CD4-positive, alpha-beta T cell treated with Interleukin-12 subunit alpha and Interleukin-12 subunit beta, for 1 hour (primary cell): ENCODE measurements at places on chromosomes 7 and 10.

DNA sequence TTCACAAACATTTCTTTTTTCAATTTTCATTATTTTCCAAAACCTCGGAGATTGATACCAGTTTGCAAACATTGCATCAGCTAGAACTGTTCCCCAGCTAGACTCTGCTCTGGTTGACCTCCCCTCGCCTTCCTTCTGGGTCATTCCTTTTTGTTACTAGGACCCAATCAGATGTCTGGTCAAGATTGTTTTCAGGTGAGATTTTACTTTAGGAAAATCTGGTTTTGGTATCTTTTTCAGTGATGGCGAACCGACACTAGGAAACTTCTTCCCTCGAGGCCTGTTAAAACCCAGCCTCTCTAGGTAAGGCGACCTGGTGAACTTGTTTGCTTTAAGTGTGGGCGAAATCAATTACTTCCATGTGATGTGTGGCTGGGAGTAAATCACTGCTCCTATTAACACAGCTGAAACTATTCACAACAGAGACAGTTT, 8.4 kb downstream of the PROSER2 start:
- no peak for DNase-seq

DNA sequence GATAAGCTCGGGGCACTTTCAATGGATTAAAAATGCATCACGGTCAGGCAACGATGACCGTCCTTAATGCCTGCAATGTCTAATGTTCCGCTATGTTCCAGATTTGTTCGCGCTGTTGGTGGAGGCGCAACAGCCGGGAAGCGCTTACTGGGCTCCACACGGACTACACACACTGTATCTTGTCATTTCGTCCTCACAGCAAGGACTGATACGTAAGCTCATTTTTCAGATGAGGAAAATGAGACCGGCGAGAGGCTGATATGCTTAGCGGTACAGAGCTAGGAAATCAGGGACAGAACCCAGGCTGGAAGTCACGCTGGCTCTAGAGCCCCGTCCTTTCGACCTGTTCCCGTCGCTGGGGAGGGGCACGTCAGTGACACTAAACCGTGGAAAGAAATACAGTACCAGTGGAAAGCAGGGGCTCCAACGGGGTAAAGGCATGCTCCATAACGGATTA, 670 bp downstream of the TPK1 start:
- peak; percentile 46 for DNase-seq

- no peak for DNase-seq
Measured at GRCh38 chr10:35184527-35185171, 58.0 kb downstream of the CREM start.

DNA sequence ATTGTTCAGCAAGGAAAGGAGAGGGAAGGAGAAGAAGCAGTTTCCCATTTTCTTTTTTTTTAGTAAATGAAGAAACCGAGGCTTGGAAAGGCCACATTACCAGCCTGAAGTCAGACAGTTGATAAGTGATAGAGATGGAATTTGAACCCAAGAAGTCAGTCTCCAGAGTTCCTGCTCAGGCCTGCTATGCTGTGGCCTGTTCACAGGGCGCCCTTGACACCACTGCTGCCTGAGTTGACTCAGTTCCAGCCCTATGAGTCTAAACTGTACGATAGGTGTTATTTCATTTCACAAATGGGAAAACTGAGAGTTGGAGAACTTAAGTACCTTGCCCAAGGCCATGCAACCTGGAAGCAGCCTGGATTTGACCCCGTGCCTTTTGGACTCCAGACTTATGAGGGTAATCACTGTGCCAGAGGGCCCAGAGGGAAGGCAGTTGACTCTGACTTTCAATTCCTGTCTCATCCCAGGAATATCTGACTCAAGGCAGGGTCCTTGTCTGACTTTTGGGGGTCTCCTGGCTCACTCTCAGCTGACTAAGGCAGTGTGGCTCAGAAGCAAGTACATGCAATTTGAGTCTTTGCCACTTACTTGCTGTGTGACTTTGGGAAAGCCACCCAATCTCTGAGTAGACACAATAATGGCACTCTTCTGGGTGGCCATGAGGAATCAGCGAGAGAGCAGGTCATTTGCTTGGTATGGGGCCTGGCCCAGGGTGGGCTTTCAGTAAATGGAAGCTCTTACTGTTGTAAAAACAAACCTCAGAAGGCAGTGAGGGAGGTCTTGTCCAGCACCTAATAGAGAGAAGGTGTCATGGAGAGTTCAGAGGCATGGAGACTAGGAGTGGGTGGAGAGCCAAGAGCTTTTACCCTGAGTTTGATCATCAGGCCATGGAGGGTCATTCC, 17.9 kb upstream of the RBM20 start:
- no peak for DNase-seq

DNA sequence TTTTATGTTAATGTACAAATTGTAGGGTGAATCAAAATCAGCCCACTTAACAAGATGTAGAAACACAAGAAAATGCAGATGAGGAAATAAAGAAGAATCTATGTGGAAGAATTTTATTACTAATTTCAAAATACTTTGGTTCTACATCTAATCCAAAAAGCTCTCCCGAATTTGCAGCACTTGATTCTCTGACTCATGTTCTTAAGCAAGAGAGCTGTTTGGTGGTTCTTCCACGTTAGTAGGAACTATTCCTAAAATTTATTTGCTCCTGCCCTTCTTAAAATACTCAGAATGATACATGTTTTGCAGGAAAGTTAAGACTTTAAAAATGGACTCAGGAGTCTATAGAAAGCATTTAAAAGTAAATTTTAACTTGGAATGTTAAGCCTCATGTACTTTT, 91.8 kb downstream of the ZMYND11 start:
- no peak for DNase-seq

DNA sequence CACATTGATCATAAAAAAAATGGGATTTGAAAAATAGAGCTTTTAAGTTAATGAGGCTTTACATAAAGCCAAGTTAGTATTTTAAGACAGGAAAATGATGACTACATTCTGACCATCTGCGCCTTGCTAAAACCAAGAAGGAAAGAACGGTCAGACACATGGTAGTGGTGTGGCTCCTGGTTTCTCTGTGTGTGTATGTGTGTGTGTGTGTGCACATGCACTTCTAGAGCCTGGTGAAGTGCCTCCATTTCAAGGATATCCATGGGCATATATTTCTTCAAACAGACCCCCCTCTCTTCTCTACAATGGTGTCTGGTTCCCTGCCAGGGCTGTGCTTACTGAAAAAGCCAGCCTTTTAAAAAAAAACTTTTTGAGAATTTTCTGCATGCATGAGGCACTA, 80.9 kb downstream of the FRMPD2 start:
- DNase-seq: no peak

- no peak for DNase-seq
Measured at GRCh38 chr10:71483885-71484751, 87.4 kb downstream of the CDH23 start.

GRCh38 chr10:31116226-31116625, 84.6 kb upstream of the ZNF438 start:
- DNase-seq: no peak

DNA sequence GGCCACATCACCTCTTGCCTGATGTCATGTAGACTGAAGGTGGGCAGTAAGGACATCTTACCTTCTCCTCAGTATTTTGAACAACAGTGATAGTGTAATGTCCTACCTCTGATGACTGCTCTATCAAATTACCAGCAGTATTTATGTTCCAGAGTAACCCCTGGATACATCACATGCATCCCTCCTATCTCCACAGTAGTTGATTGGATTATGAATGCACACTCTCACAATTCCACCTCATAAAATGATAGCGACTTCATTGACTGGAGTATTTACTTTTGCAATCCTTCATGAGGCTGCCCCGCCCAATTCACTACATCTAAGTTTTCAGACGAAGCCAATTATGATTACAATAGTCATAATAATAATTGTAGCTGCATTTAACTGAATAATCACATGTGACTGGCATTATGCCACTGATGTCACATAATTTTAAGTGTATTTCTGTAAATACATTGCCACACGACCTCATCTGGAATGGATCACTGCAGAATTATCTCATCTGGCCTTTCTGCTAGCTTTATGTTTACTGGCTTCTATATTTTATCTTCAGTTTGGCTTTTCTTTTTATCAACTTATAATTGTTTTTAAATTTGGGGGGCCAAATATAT, 268.9 kb downstream of the SLC25A13 start:
- DNase-seq: no peak

DNA sequence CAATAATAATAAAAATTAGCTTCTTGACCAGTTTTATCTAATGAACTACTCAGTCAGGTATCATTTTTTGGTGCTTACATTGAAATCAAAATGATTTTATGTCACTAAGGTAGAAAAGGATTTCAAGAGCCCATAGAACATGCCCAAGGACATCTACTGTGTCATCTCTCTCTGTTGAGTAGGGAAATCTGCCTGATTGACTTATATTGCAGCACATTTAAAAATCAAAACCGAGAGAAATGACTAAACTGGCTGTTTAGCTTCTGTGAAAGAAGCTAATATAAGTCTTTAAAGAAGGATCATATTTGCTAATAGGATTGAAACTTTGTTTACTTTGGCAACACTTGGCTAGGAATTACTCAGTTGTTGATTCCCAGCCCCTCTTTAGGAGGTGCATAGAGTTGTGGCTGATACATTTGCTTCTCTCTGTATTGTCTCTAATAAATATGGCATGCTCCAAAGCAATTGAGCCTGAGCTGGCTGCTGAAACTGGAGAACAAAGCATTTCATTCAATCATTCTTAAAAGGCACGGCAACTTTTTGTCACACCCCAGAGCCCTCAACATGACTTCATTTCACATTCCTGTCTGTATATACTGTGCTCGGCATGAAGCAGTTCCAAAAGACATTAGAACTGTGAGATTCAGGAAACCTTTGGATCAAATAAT, 1096.9 kb upstream of the POT1 start:
- DNase-seq: no peak

GRCh38 chr10:42924484-42924883, 141.9 kb downstream of the BMS1 start:
- no peak for DNase-seq

DNA sequence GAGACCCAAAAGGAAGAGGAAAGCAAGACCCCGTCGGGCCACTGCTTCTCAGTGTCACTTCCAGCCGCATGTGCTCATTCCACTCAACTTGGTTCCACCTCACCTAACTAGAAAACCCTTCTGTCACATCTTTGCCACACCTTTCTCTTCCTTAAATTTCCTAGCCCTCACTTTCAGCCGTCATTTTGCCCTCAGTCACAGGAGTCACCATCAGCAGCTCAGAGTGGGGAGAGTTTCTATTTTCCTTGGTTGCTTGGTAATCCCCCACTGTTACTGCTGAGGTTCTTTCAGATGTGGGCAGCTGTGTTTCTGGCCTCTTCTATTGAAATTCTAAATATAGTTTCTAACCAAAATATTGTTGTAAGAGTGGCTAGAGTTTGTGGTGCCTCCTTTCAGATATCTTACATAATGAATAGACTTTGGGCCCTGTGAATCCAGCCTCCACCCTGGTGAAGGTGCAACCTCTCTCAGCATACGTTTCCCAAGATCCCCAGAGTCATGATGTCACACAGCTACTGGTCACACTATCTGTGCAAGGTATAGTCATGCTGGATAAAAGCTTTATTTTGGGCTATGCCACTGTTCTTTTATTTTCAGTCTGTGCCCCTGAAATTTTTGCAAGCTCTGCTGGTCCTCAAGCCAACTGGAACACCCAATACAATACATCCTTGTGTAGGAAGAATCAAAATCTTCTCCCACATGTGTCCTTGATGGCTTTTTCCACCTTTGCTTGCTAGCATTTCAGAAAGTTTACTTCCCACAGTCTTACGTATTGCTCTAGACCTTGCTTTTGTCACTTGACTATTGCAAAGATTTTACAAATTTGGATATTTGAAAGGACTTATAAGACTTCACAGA, 9.2 kb downstream of the AGBL3 start:
- DNase-seq: peak; percentile 51

DNA sequence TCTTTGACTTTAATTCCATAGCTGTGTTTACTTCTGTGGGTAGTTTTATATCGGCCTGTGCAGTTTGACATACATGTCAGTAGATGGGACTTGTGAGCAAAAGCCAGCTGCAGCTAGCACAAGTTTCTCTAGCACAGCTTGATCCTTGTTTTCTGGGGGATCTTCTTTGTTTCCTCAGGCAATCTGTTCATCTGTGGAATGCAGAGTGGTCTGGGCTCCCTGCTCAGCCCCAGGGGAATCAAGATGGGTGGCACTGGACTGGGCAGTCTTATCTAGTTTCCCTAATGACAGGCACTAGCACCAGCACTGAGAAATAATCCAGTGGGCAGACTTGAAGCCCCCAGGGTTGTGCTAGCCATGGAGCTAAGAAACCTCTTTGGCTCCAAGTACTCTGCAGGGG, 40.8 kb downstream of the CYP2C19 start:
- no peak for DNase-seq
